Heart left ventricle (tissue), 16 donors: ENCODE measurements at places on chromosomes 7 and 10. TPM values are rescaled to one million over a fixed set of nuclear protein-coding genes. Genes with fewer than 3 reads are reported as not detected.

GRCh38 chr10:114388275-114388674 lies 16.0 kb downstream of the AFAP1L2 start:
- no peak for DNase-seq

The HOXA7 gene
- polyA plus RNA-seq = not detected

- DNase-seq = no peak
Measured at GRCh38 chr7:11950281-11950680, 118.3 kb upstream of the THSD7A start.

The NDUFB8 gene
- 623 TPM for polyA plus RNA-seq

DNA sequence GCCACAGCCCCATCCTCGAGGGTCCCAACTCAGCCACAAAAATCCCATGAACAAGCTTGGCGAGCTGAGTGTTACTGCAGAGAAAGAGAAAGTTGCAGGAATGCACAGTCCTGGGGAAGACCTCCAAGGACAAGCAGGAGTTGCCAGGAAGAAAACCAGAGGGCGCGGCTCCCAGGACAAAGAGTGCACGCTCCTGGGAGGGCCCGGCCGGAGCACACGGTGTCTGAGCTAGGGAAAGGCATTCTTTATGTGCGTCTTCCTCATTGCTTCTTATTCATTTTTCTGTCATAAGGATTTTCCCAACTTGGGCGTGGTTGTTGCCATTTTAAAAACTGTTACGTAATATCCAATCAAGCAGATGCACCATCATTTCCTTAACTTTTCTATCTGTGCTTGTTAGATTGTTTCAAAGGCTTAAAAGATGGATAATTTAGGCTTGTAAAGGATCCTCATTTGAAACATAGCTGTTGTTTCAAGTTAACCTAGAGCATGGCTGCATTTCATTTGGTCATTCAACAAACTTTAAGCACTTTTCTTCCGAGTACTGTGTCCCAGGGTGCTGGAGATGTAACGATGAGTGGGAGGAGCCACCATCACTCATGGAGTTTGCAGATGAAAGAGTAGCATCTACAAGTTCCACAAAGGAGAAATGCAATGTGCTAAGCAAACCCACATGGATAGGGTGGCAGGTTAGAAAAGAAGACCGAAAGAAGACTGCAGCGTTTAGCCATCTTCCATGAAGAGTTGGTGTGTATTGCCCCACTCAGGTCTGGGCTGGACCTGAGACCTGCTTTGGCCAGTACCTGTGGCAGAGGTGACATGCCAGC lies 5.6 kb upstream of the CNPY1 start:
- DNase-seq = no peak

The DENND10 gene
- 18.2 TPM for polyA plus RNA-seq

DNA sequence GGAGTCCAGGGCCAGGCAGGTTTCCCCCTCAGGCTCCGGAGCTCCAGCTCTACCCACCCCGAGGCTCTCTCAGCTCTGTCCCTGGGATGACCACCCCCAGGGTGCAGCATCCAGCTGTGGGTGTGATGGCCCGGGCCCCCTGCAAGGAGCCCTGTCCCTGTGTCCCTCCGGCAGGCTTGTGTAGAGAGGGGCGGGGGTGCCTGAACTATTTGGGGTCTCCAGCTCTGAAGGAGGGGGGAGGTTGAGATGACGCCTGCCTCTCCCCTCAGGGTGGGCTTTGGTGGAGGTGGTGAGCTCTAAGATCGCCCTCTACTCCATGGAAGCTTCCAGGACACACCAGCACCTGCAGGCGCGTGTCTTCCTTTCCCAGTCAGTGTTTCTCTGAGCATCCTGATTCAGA lies 39.4 kb downstream of the ADRA2A start:
- no peak for DNase-seq

DNA sequence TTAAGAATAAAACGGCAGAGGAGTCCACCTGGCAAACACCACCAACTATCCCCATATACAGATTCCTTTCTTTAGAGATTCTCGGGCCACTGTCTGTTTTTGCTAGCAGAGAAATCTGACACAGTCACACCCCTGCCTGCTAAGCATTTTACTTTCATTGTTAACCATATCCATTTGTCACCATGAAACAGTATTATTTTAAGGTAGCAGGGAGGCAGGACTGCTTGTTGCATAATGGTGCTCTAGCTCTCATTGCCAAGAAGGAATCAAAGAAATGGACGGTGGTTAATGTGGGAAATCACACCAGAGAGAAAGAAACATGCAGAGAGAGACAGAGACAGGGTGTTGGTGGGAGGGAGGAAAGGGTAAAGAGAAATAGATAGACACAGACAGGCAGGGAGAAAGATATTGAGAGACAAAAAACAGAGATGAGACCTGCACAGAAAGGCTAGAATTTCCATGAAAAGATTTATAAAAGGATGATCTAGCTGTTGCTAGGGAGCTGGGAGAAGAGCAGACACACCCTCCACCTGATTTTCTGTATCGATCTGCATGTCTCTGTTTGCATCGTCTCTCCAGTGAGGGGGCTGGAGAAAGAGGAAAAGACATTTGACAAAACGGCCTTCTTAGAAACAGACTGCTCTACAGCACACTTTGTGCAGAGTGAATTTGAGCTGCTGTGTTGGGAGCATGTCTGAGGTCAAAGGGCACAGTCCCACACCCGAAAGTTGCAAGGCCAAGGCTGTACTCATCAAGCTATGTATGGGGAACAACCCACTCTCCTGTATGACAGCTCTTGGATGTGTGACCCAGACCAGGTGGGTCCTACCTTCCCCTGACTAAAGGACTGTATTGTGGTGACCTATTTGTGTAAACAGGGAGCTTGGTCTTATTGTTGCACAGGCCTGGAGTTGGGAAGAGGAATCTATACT lies 303.1 kb downstream of the FZD1 start:
- DNase-seq = no peak
